ENCODE measurements at places on chromosomes 7 and 10. TPM values are rescaled to one million over a fixed set of nuclear protein-coding genes. Genes with fewer than 3 reads are reported as not detected.

- no peak for DNase-seq
Observed at GRCh38 chr10:119353421-119353820, 146.1 kb downstream of the GRK5 start.

DNA sequence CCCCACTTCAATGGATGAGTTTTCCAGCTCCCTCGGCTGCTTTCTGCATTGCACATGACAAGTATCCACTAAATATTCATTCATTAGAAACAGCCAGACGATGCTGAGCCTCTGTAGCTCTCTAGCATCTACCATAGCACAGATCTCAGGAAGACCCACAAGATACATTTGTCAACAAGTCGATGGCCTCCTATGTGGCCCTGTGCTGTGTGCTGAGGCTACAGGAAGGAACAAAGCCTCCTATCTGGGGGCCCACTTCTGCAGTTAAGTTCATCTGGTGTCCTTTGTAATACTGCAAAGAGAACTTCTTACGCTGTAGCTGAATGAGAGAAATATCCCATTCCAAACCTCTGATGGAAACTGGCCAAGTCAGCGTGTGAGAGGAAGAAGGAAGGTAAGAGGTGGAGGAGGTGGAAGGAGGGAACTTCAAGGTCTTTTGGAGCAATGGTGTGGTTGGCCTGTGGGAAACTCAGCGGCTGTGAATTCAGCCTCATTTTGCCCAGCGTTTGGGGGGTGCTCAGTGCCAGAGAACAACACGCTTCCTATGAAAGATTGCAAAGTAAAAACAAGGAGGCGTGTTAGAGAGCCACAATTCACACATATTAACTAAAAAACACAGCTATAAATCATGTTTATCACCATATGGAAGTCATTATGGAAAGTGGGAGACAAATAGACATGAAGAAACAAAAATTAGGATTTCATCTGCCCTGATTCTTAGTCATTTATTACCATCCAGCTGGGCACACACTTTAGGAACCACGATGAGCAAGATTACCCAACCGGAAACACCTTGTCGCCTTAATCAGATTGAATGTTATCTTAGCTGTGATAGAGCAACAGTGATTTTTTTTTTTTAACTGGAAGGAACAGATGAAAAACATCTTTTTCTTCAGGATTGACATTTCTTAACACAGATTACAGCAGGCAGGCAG lies 62.2 kb upstream of the USP6NL start:
- DNase-seq: no peak

DNA sequence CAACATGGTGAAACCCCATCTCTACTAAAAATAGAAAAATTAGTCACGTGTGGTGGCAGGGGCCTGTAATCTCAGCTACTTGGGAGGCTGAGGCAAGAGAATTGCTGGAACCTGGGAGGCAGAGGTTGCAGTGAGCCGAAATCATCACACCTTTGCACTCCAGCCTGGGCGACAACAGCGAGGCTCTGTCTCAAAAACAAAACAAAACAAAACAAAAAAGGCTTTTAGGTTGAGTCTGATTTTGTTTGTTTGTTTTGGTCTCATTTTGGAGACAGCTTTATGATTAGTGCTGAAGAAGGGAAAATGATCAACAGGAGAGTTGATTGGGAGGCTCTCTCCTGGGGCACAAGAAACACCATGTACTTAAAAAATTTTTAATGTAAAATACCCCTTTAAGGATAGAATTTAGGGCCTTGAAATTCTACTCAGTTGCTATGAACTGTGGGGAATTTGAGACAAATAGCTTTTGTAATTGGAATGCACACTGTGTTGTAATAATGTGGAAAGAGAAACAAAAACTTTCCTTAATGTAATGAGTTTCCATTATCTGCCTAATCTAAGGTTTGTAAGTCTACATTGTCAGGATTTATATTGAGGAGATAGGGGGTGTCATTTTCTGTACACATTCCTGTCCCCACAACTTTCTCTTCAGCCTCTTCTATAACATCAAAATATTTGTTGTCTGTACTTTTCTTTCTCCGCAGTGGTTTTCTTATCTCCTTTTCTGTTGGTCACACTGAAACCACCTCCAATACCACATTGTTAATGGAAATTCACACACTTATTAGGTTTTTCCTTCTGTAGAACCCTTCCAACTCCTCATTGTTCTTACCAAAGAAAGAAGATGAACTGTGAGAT lies 41.3 kb downstream of the ARID5B start:
- peak; percentile 35 for DNase-seq

The OR2A7 gene
- 10.0 TPM for total RNA-seq

GRCh38 chr10:12482587-12482986 lies 133.2 kb downstream of the CAMK1D start:
- DNase-seq: no peak

The HMX2 gene
- total RNA-seq: not detected

- DNase-seq: no peak
Observed at GRCh38 chr10:48526846-48527505, 77.9 kb downstream of the ARHGAP22 start.

The LCOR gene
- 40.4 TPM for total RNA-seq

DNA sequence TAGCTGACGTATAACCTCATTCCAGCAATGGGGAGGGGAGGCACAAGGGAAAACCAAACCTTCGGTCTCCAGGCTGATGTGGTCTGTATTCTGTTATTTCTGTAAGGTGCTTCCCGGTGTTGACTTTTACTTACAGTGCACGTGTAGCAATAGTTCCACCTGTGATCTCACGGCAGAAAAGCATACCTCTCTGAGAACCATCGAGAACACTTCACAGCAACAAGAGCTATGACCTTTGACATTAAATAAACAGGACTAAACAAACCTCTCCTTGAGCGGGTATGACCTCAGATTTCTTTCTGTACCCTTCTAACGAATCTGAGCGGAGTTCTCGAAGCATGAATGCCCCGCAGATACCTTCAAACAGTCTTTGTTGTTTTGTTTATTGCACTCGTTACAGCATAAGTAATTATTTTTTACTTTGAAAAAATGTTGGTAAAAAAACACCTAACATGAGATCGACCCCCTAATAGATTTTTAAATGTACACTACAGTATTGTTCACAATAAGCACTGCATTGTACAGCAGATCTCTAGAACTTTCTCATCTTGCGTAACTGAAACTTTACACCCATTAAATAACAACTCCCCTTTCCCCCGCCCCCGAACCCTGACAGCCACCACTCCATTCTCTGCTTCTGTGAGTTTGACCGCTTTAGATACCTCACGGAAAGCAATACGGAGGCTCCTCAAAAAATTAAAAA lies 282.3 kb downstream of the GATA3 start:
- no peak for DNase-seq

The AKR1D1 gene
- not detected for total RNA-seq

DNA sequence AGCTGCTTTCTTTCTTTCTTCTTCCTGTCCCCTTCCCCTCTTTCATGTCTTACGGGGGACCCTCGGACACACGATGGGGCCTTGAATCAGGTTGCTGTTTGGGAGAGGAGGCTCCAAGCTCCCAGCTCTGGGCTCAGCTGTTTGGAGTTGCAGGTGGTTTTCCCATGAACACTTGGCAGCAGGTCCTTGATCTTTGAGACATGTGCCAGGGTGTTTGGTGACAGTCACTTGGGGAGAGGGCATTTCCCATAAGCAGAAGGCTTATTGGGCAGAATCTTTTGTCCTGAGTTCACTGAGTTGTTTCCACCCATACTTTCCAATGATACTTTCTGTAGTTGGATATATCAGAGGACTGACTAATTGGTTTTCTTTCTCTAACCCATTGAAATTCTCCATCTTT lies 104.7 kb upstream of the SH2B2 start:
- DNase-seq: no peak

The PILRA gene
- 0.65 TPM for total RNA-seq

DNA sequence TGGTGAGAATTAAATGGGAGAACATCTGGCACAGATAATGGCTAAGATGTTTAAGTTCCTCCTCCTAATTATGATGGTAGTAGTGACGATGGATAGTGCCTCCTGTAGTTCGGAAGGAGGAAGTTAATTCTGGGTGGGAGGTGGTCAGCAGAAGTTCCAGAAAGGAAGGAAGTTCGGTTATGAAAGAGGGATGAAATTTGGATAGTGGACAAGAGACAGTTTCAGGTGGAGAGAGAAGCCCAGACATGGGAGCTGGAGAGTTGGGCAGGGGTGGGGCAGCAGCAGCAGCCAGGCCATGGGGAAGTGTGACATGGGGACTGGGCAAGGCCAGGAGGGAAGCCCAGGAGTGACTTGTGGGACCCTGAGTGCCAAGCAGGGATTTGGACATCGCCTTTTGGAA lies 99.5 kb downstream of the CCNY start:
- DNase-seq: no peak

The CCL24 gene
- not detected for total RNA-seq

DNA sequence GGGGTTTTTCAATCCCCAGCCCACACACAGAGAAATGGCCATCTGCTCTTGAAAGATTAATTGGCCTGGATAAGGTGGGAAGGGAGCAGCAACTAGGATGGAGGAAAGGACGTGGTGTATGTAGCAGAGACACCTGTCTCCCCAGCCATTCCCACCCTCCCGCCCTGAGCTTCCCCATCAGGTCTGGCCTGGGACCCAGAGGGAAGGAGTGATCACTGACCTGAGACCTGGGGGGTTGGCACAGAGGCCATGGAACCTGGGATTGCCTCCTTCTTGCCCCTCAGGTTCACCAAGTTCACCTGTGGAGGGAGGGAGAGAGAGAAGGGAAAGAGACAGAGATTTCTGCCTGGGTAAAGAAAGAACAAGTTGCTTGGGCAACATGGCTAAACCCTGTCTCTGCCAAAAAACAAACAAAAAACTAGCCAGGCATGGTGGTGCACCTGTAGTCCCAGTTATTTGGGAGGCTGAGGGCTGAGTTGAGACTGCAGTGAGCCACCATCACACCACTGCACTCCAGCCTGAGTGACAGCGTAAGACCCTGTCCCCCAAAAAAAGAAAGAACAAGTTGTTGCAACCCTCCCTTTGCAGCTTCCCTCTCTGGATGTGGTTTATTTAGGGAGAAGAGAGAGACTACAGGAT lies 11.3 kb upstream of the TRPV6 start:
- DNase-seq: no peak

The TUBB8 gene
- total RNA-seq: not detected

The CLRN3 gene
- total RNA-seq: not detected

The ELN gene
- not detected for total RNA-seq

- no peak for DNase-seq
Observed at GRCh38 chr10:26454891-26455290, 16.8 kb downstream of the APBB1IP start.

Measured in MCF 10A (cell line).